SK-N-MC (cell line): ENCODE measurements at places on chromosomes 5 and 9.

DNA sequence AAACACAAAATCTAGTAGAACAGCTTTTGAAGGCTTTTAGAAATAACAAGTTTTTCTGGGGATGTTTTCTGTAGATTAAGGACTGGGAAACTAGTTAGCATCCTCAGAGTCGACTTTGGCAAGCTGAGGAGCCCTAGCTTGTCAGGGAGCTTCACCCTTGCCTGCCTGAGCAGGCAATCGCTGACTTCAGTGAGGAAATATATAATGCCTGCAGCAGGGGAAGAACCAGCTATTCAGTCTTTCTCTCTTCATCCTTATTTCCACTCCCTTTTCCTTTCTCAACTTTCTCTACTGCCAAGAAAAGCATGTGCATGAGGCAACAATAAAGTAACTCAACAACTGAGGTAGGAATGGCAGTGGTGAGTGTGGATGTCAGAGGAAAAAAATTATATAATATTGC is 54.7 kb downstream of the PLK2 start:
- no peak for DNase-seq

GRCh38 chr9:87336914-87337333 is 160.7 kb upstream of the DAPK1 start:
- peak; percentile 93 for DNase-seq

DNA sequence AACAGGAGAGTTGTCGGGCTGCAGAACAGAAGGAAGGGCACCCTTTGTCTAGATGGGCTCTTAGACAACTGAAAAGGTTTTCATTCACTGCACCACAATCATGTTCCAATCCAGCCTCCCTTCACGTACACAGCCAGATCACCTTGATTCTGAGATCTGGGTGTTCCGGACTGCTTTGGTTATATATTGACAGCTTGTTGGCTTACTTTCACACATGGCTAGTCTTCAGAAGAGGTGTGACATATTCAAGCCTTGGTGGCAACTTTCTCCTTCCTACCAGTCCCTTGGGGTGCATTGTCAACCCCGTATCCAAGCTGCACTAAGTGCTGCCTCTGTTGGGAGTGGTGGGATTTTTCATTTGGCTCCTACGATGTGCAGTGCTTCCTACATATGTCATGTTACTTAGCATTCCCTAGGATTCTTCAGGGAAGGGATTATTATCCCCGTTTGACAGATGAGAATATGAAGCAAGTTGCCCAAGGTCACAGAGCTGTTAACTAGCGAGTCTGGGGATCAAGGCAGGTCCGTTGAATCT is 100.6 kb downstream of the LIFR start:
- no peak for DNase-seq

DNA sequence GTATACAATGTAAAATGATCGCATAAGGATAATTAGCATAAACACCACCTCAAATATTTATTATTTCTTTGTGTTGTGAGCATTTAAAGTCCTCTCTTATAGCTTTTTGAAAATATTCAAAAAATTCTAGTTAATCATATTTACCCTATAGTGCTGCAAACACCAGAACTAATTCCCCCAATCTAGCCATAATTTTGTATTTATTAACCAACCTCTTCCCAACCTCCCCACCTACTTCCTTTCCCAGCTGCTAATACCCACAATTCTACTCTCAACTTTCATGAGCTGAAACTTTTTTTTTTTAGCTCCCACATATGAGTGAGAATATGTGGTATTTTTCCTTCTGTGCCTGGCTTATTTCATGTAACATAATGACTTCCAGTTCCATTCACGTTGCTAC is 317.8 kb upstream of the ATP10B start:
- no peak for DNase-seq

GRCh38 chr5:65907135-65907534 is 19.2 kb upstream of the ERBIN start:
- no peak for DNase-seq

- DNase-seq: no peak
These were observed 99.5 kb downstream of the DAB2IP start for GRCh38 chr9:121750715-121751623.

- DNase-seq: no peak
These were observed 19.8 kb downstream of the TRIP13 start for GRCh38 chr5:912280-913091.

DNA sequence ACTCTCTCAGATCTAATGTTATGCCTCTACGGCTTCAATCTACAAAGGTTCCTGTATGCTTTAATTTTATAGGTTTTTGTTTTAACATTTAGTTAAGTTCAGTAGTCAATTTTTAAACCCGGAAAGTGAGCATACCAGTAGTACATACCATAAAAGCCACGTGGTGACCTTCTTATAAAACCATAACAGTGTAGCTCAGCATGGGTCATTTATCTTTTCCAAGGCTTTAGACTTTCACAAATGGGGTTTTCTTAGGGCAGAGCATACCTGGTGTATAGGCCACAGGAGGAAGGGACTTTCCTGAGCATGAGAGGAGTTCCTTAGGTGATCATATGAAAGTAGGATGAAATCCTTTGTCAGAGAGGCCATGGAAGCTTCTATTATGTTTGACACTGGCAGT is 23.2 kb downstream of the ECM2 start:
- DNase-seq: no peak

DNA sequence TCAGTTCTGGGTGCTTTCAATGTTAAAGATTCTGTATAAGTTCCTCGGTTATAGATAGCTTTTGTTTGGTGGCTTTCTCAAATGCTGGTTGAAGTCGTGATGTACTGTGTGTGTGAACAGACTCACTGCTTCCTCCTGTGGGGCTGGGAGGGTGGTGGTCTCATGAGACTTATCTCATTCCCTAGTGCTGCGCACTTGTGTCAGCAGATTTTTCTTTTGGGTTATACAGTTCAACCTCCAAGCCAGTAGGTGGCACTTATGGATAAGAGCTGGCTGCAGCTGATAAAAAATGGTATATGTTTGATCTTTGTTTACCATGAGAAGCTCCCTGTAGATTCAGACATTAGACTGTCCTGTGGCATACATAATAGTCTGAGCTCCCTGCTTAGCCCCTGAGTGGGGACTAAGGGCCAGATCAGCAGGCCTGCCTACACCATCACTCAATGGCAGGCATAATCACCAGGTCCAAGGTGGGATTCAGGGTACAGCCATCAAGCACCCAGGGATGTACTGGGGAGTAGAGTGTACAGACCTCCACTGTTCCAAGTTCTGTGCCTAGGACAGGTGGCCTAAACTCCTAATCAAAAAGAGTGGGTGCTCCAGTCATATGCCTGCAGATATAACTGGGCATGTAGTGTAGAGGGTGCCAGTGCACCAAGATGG is 174.2 kb downstream of the OXCT1 start:
- no peak for DNase-seq

DNA sequence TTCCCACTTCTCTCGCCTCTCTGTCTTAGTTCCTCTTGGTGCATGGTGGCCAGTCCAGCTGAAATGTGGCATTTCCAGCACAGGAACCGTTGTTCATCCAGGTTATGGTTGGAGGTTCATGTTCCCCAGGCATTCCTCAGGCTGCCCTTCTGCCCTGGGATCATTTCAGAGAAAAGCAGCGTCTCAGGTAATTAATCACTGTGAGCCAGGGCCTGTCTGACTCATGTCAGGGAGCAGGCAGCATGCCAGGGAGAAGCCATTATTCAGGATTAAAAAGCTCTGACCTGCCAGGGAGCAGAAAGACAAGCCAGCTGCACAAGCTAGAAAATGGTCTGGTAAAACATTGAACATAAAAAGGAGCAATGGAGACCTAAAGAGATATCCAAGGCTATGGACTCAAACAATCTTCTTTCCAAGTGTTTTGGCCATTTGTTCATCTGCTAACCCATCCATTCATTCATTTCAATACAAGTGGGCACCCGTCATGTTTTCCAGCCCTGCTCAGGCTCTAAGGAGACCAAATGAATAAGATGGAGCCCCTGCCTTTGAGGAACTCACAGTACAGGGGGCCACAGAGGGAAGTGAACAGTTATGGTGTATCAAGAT is 241.4 kb downstream of the DRD1 start:
- no peak for DNase-seq

GRCh38 chr9:112020680-112021596 is 124.3 kb downstream of the UGCG start:
- DNase-seq: no peak

GRCh38 chr9:113311961-113312360 is 8.8 kb upstream of the RNF183 start:
- no peak for DNase-seq

- no peak for DNase-seq
These were observed 23.5 kb downstream of the INSYN2B start for GRCh38 chr5:169956756-169957155.

- DNase-seq: no peak
These were observed 163.8 kb downstream of the GABRB2 start for GRCh38 chr5:161382685-161383084.

- DNase-seq: no peak
These were observed 1.3 kb downstream of the QSOX2 start for GRCh38 chr9:136244122-136244968.

DNA sequence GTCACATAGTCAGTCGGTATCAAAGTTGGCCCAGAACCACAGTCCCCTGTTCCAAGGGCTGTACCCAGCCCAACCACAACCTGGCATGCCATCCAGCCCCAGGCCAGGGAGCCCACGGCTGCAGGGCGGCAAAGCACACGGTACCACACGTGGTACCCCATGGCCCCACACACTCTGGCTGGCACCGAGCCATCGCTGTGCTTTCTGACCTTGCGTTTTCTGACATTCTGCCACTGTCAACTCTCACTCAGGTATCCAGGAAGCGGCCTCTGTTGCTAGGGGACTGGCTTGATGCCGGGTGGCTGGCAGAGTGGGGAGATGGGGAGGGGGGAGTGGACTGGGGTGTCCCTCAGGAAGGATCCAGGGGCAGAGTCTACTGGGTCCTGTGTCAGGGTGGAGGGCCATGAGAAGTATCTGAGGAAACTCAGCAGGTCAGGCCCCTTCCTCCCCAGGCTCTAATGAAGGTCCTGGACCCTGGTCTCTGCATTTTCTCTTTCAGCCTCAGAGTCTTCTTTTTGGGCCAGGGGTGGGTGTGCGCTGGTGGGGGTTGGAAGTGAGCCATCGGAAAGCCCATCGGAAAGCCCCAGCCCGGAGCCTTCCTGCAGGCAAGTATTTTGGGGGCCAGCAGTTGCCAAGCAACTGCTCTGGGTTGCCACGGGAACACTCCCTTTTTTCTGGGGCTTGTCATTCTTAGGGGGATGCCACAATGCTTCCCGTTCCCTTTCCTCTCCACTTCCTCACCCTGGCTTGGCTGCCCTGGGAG is 21.0 kb upstream of the RALGDS start:
- DNase-seq: no peak

- no peak for DNase-seq
These were observed 353.7 kb downstream of the CSNK1G3 start for GRCh38 chr5:123865641-123866040.

- no peak for DNase-seq
These were observed 36.3 kb downstream of the FAM163B start for GRCh38 chr9:133572821-133573361.

GRCh38 chr5:1030801-1031271 is 22.2 kb downstream of the NKD2 start:
- no peak for DNase-seq

- peak; percentile 72 for DNase-seq
These were observed 997 bp upstream of the CHD1 start for GRCh38 chr5:98929710-98930298.

DNA sequence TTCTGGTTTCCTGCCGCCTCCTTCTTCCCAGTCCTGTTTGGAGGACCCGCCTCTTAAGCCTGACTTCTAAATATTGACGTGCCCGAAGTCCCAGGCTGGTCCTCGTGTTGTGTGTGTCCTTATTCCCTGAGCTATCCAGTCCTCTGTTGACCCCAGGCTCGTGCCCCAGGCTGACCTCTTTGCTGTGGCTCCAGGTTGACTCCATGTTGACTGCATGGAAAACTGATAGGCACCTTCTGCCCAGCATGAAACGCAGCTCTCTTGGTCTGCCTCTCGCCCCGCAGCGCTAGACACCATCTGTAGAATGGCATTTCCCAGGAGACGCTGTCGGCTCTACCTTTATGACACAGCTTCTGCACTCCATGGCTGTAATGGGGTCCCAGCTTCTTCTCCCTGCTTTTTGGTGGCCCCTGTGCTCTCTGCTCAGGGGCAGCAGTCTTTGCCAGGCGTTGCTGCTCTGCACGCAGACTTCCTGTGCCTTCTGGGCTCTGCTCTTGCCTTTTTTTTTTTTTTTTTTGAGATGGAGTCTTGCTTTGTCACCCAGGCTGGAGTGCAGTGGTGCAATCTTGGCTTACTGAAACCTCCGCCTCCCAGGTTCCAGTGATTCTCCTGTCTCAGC is 28.4 kb downstream of the EHMT1 start:
- no peak for DNase-seq

- no peak for DNase-seq
These were observed 32.1 kb downstream of the TMEM252 start for GRCh38 chr9:68508547-68508946.

GRCh38 chr5:179265514-179266290 is 79.6 kb downstream of the ADAMTS2 start:
- DNase-seq: no peak

GRCh38 chr9:109286571-109286977 is 34.3 kb downstream of the EPB41L4B start:
- no peak for DNase-seq

GRCh38 chr5:9692576-9692975 is 62.4 kb upstream of the TAS2R1 start:
- DNase-seq: no peak

- no peak for DNase-seq
These were observed 81.2 kb downstream of the ADAMTS12 start for GRCh38 chr5:33810491-33811120.

DNA sequence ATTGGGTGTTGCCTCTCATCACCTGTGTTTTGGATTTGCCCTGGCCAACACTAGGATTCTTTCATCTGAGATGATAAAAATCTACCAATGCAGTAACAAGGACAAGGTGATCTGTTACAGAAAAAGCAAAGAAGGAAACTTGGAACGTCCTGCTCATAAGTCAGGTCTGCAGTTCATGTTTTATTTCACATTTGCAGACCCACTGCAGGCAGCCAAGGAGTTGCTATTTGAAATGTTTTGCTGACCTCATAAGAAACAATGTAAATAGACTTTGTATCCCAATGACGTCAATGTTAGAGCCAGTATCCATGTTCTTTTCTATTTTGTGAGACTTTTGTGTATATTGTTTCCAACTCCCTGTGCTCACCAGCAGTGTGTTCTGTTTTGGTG is 312.9 kb downstream of the DEPDC1B start:
- no peak for DNase-seq

GRCh38 chr9:33475357-33475756 is 1.6 kb upstream of the NOL6 start:
- no peak for DNase-seq

- no peak for DNase-seq
These were observed 1.7 kb downstream of the MYORG start for GRCh38 chr9:34374905-34375552.

DNA sequence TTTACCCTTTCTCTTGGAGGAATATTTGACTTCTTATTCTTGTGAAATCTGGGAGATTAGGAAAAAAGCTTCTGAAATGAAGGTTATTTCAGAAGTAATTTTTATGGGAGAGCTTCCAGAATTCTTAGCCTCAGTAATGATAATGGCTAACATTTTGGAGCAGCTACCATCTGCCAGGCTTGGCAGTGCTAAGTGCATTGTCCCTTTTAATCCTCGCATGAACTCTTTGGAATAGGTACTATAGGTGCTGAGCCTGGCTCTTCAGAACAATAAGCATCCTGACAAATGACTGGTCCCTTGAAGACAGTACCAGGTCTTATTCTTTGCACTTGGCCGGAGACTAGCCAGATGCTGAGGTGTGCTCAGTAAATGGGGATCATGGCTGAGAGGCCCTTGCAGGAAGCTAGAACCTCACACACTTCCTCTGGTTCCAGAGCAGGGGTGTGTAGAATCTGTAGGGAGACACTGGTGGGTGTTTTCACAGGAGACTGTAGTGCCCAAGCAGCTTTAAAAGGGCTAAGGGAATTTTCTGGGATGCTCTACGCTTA is 90.7 kb downstream of the RCL1 start:
- DNase-seq: no peak

GRCh38 chr5:159916841-159917761 is 819 bp downstream of the ADRA1B start:
- DNase-seq: no peak
